ENCODE measurements at places on chromosomes 11 and 22.

- no peak for DNase-seq
Measured at GRCh38 chr11:130720232-130721022, 195.9 kb downstream of the SNX19 start.

DNA sequence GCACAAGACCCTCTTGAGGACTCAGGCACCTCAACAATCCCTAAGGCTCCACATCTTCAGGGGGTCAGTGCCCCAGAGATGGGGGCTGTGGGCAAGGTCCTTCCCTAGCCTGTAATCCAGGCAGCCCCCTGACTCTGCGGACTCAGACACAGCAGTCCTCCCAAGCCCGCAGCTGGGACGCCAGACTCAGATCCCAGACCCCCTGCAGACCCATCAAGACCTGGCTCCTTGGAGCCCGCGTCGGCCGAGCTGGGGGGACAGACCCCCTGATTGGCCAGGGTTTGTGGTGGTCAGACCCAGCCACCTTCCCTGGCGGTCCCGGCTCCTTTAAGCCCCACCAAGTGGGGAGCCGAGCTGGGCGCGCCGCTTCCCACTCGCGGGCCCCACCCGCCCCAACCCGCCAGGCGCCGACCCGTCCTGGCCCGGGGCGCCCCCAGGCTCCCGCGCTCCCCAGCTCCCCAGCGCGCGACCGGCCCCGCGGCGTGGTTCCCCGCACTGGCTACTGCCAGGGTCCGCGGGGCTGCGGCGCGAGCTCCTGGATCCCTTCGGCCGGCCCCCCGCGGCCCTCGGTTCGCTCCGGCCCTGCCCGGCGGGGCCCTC is 458 bp downstream of the OSBPL5 start:
- DNase-seq = no peak

DNA sequence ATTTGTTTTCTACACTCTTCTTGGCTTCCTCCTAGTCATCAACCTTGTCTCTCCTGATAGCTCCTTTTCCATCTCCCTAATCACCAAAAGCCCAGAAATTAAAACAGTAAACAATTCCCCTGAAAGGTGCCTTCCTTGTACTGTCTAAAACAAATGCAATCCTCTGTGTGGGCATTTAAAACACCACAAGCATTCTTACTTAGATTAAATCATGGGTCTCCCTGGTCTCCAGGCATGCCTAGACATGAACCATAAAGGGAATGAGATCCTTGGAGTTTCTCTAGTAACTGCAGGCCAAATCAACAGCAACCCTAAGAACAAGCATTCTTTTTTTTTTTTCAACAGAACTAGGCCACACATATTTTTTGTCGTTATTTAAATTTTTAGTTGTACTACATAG is 1.9 kb downstream of the BTG4 start:
- no peak for DNase-seq

DNA sequence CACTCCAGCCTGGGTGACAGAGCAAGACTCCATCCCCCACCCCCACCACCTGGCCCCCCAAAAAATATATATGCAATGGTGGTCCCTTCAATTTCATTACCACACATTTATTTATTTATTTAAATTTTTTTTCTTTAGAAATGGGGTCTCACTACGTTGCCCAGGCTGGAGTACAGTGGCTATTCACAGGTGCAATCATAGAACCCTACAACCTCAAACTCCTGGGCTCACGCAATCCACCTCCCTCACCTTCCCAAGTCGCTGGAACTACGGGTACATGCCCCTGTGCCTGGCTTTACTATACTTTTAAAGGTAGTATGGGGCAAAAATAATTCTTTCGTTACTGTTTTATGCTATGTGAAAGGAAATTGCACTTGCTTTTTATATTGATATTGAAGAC is 50.9 kb upstream of the EP300 start:
- DNase-seq = no peak

- no peak for DNase-seq
Measured at GRCh38 chr11:68960294-68961071, 20.3 kb downstream of the MRGPRD start.

DNA sequence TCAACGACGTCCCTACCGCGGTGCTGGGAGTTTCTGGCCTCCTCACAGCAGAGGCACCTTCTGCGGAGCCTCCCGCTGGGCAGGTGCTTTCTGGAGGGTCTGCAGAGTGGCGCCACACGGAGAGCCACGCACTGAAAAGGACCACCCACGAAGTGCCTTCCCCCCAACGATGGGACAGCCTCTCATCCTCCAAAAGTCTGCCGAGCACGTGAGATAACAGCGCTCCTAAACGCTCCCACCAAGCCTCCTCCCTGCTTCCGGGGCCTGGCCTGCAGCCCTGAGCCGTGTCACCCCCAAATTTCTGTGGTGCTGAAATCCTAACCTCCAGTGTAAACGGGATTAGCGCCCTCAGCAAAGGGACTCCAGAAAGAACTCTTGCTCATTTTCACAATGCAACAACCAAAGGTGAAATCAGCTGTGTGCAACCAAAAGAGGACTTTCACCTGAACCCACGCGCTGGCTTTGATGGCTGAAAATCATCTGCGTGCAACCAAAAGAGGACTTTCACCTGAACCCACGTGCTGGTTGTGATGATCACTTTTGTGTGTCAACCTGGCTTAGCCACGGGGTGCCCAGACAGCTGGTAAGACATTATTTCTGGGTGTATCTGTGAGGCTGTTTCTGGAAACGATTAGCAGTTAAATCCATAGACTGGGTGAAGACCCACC is 924.6 kb downstream of the BRD1 start:
- DNase-seq = no peak

GRCh38 chr11:32366666-32367065 is 68.7 kb downstream of the WT1 start:
- no peak for DNase-seq

DNA sequence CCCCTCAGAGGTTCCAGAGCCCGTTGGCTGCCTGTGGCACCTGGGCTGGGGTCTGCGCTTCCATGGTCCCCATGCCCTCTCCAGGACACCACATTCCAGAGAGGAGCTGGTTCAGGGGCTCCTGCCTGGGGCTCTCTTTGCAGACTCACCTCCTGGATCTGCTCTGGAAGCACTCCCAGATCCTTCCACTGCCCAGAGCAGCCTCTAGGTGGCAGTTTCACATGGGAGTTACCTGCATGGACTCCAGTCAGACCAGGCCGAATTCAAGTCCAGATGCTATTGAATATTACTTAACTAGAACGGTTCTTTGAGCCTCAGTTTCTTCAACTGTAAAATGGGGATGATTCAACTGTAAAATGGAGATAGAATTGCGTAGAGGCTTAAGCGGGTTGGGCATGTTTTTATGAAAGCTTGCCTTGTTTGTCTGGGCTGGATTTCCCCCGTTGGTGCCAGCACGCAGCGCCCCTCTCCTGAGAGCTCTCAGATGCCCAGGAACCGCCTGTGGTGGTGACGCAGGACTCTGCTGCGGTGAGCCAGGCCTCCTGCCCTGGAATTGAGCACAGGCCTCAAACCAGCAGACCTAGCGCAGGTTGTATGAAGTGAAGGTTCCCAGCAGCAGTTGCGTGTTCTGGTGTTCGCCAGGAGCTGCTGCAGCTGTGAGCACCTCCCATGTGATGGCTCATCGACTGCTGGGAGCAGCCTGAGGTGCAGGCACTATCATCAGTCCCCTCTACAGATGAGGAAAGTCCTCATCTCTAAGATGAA is 44.2 kb downstream of the LMO1 start:
- DNase-seq = peak; percentile 39

DNA sequence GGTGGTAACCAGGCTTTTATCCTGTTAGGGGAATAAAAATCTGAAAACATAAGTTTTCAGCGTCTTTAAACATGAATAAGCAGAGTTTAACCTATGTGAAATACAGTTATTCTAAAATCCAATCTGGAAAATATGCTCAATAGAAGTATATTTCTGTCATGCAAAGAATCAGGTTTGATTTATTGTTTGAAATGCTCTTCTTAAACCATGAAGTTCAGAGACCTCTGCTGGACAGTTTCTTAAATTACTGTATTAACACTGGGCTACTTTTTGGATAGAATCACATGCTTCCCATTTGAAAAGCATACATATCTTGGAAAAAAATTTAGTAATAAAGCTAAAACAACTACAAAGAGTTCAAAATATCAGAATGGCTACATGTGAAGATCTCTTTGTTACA is 25.4 kb downstream of the APIP start:
- DNase-seq = peak; percentile 26

- peak; percentile 78 for DNase-seq
Measured at GRCh38 chr11:73404048-73404447, 27.8 kb downstream of the RELT start.

DNA sequence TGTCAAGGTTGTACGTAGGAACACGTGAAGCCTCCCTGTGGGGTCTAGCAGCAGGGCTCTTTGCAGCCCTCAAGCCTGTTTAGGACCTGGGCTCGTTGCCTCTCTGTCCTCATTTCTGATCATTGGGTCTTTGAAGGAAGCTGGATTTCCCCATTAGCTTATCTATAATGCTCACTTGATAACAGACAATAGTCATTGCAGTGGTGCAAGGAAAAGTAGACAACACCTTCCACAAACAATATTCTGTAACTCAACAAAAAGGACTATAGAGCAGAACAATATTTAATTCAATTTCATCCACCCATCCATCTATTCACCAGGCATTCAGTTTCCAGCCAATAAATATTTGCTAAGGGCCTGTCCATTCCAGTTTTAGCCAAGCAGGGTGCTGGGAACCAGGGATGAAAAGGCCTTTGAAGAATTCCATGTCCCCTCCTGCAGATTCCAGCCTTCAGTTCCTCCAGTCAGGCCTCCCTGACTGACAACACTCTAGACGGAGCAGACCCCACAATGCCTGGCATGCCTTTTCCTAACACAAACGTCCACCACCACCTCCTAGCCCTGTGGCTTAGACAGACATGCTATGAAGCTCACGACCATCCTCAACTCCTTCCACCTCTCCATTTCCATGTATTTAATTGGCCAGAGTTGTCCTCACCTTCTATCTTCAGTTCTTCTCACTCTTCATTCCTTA is 12.7 kb upstream of the POLD3 start:
- no peak for DNase-seq

GRCh38 chr22:23801886-23802377 is 15.2 kb downstream of the SMARCB1 start:
- no peak for DNase-seq

- DNase-seq = no peak
Measured at GRCh38 chr11:67023957-67024353, 1.0 kb downstream of the SYT12 start.

GRCh38 chr11:8671651-8672062 is 10.8 kb downstream of the TRIM66 start:
- peak; percentile 85 for DNase-seq

DNA sequence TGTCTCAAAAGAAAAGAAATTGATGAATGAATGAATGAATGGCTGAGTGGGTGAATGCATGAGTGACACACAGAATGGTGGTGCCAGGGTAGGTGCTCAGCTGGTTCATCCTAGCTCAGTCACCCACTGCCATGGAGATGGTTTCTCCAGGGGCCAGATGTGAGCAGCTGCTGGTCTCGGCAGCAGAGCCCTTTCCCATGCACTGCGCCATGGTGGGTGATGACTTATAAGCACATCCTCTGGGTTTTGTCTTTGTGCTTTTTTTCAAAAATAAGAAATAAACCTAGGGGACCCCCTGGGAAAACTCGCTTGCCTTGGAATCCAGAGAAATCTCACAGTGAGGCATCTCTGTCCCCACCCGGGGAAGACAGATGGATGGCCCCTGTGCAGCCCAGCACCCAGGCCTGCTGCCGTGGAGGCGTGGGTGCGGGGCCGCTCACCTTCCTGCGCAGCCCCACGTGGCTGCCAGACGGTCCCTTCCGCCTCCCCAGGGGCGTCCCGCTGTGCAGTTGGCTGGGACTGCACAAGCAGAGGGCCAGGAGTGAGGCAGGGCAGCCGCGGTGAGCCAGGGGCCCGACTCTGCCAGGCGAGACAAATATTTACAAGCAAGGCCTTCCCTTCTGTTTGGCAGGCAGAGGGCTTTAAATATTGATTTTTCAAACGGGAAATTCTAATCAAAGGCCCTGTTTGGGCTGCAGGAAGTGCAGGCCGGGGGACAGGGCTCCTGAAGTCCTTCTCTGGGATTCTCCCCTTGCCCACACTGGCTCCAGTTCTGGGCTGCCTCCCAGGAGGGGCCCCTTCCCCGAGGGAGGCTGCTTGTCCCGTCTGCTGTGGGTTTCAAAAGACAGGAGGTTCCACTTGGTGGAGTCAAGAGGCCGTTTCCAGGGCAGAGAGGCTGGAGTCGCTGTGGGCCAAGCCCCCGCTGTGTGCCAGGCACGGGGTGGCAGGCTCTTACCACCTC is 24.3 kb downstream of the MPPED1 start:
- no peak for DNase-seq

- no peak for DNase-seq
Measured at GRCh38 chr11:8484251-8484650, 109.8 kb downstream of the STK33 start.

- peak; percentile 25 for DNase-seq
Measured at GRCh38 chr22:39150848-39151215, 1.6 kb downstream of the CBX7 start.

DNA sequence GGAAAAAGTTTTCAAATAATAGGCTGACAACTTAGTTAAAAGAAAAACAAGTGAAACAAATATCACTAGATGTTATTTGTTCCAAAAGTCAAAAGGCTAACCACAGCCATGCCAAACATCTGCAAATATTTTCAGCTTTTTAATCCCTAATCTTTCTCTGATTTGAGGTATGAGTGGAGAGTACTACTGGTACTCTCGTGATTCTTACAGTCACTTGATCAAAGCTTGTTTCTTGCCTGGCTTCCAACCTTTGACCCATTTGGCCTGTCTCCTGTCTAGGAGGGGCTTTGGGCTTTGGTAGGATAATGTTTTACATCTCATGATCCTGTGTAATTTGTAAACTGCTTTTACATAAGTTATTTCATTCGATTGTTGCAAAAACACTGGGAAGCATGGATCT is 301.8 kb upstream of the SORL1-AS1 start:
- DNase-seq = no peak

DNA sequence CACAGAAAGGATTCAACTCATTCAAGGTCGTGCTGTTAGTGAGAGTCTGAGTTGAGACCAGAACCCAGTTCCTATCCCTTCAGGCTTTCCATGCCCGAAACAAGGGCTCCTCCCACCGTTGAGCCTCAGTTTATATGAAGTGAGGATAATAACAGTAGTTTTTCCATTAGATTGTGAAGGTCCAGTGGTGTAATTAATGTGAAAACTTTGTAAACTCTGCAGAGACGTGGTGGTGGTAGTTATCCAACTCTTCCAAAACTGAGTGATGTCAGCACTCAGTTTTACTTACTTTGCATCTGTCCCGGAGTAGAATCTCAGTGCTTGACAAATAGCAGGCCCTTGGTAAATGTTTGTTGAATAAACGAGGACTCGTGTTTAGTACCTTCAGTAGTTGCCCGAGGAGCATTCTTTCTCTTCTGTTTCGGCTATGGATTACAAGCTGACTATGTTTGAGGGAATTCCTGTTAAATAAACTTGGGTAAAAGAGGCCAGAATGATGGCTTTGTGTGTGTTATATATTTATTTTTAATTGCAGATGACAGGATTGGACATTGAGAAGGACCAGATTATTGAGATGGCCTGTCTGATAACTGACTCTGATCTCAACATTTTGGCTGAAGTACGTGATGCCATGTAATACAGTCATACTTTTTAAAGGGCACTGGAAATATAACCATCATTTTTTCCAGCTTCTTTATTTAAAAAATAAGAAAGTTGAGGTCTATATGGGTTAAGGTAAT is 1.0 kb downstream of the REXO2 start:
- DNase-seq = no peak

Measured in foreskin fibroblast (primary cell).